ACHN (cell line): ENCODE measurements at places on chromosomes 4 and X.

GRCh38 chrX:155027509-155028066, 944 bp downstream of the FUNDC2 start:
- peak; percentile 56 for DNase-seq

GRCh38 chrX:120147537-120147936, 10.9 kb upstream of the RHOXF2 start:
- DNase-seq, result no peak

DNA sequence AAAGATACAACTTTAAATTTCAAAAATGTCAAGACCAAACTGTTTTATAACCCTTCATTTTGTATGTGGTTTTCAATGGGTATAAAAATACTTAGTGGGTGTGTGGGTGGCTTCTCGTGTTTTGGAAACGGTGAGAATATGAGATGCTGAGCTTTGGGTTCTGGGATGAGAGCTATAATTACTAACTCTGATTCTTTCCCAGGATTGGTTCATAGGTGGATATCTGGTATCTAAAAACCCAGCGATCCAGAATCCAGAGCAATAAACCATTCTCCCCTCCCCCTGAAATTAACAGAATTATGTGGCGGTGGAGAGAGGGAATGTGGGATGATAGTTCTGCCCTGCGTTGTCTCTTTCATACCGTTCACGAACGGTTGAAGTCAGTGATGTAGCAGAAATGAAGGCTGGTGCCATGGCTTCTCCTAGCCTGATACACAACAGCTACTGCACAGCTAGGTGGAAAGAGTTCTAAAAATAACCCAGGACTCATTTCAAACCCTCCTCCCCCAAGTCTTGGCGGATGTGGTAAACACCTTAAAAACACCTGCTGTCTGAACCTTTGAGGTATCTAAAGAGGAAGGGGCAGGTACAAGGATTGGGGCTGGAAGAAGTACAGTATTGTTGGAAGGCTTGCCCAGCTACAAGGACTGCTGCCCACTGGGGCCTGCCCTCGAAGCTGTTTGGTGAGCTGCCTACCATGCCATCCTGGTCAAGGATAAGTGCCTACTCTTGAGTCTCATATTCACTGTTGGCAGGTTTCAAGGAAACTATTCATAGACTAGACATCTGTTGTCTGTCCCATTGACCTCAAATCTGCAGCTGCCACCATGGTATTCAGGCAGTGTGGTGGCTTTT, 44.5 kb downstream of the SEPTIN11 start:
- no peak for DNase-seq

- no peak for DNase-seq
These were observed 772.7 kb downstream of the STPG2 start for GRCh38 chr4:97370568-97370967.

DNA sequence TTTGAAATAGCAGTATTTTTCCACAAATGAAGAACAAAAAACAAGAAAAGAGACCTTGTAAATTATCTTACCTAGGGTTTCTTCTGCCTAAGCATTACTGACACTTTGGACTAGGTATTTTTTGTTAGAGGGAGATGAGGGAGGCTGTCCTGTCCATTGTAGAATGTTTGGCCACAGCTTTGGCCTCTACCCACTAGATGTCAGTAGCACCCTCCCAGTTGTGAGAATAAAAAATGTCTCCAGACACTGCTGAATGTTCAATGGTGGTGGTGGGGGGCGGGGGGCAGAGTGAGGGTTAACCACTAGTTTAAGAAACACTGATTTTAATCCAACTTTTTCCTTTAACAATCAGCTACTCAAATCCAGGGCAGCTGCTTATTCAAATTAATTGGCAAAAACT, 25.8 kb downstream of the OTUD4 start:
- DNase-seq, result peak; percentile 35

DNA sequence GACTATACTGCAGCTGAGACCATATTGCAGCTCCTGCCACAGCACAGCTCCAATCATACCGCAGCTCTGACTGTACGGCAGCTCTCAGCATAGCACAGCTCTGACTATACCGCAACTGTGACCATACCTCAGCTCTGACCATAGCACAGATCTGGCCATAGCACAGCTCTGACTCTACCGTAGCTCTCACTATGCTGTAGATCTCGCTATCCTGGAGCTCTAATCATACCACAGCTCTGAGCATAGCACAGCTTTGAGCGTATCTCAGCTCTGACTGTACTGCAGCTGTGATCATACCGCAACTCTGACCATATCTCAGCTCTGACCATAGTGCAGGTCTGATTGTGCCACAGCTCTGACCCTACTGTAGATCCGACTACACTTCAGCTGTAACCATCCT, 139.2 kb downstream of the ASMT start:
- no peak for DNase-seq

DNA sequence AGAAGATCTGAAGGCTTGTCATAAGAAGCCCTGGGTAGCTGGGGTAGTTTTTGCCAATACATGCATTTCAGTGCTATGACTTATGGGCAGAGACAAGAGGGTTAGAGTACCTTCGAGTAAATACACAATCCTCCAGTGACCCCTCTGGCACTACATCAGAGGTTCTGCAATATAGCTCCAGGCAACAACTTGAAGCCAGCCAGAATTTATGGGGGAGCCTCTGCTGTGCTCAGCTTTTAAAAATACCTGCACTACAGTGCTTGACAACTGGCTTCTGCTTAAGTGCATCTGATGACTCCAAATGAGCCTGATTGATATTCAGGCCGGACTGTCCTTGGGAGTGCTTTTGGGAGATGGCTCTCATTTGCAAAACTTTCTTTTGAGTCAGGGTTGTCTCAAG, 44.9 kb upstream of the SMAD1 start:
- no peak for DNase-seq

DNA sequence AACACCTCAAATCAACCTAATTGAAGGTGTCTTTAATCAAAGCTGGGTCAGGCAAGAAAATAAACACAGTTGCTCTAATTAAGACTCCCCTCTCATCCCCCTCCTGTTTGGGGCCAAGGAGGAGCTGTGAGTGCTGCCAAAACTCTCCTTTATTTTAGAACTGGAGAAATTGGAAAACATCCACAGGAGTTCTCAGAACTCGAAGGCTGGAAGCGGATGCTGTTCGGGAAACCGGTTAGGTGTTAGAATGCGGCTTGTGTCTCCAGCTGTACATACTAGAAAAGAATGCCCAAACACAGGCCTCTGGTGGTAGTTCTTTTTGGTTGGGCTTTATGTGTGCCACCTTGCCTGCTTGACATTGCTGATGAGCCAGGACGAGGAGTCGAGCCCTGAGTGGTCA, 118.2 kb downstream of the GPR143 start:
- no peak for DNase-seq

GRCh38 chr4:53537606-53538005, 53.7 kb downstream of the LNX1 start:
- DNase-seq, result no peak

GRCh38 chrX:113157496-113157895, 316.9 kb upstream of the AMOT start:
- DNase-seq, result no peak

GRCh38 chrX:63740382-63740781, 44.6 kb downstream of the ARHGEF9 start:
- no peak for DNase-seq

DNA sequence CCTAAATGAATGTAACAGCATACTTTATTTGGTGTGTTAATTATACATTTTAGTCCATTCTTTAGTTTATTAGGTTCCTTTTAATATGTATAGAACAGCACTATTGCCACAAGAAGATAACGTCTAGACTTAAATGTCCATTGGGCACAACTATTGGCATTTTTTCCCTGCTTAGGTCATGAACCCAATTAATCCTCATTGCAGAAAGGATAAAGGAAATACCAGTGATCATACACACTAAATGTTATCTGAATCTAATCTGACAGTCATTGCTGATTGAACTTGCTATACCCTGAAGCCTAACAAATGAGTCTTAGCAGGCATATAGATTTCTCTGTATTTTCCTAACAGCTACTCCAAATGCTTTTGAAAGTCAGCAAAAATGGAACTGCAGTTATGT, 2250.0 kb upstream of the AGA start:
- no peak for DNase-seq

DNA sequence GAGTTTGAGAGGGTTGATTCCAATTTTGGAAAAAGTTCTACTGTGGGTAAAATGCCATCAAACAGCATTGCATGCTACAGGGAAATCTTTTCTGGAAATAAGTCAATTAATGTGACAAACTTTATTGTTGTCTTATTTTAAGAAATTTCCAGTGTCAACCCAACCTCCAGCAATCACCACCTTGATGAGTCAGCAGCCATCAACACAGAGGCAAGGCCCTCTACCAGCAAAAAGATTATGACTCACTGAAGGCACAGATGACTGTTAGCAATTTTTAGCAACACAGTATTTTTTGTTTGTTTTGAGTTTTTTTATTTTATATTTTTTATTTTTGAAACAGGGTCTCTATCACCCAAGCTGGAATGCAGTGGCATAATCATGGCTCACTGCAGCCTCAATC, 165.4 kb upstream of the C1QTNF7 start:
- no peak for DNase-seq

- no peak for DNase-seq
These were observed 19.3 kb downstream of the DCTD start for GRCh38 chr4:182897601-182898478.

DNA sequence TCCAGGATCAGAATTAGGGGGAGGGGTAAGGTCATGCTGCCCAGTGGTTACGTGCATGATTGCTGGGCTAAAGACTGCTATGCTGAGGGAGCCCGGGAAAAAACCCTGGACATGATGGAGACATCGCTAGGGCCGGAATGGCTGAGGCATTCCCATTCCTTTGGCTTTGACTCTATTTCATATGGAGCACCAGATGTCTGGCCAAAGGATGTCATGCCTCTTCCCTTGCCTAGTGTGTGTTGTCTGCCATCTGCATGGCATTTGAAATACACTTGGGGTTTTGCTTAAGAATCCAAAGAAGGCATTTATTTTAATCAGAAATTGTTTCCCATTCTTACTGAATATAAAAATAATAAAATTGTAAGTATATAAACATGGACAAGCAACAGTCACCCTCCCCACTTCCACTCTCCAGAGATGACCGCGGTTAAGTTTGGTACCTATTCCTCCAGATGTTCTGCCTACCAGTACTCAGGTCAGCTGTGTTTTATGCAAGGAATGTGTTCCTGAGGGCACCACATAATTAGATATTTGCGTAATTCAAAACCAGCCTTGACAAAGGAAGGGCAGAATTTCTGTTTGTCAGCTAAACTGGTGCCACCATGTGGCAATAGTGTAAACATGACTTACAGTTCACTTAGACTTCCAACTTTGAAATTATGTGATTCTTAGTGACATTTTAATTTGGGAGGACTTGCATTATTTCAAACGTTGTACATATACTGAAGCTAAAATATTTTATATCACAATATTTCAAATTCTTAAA, 105.9 kb downstream of the CT47B1 start:
- DNase-seq, result peak; percentile 9

- DNase-seq, result peak; percentile 30
These were observed 127.2 kb downstream of the NR3C2 start for GRCh38 chr4:148315049-148315448.

DNA sequence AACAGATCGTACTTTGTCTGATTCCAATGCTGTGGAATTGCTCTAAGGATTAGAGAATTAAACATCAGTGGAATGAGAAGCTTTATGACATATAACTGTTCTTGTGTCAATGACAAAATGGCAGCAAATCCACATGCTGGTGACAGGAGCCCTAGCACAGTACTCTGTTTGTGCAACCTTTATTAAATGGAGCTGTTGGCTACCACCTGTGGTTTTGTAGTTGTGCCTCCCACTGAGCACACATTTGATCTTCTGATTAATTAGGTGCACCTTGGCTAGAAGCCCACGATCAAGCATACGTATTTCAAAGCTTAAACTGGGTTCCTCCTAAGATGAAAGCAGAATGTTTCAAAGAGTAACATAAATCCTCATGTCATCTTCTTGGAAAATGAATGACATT, 394.0 kb upstream of the IGFBP7 start:
- no peak for DNase-seq

DNA sequence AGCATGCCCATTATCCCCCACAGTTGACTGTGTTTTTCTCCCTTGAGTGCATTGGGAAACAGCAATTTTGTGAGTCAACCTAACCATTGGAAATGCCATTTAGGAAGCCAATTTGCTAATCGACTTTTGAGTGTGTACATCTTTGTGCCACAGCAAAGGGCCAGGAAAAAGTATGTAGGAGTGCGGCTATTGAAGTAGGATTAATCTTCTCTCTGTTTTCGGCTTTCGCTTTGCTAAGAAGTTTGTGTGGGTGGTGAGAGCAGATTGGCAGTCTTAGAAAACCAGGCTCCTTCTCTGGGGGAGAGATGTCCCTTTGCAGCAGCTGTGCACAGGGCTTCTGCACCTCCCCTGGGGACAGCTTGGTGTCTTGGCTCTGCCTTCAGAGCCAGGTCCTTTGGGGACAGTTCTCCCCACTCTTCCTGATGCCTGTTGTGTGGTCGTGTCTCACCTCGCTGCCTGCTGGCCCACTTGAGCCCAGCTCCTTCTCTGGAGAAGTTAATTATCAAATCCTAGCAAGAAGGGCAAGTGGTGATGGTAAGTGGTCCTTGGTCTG, 74.5 kb downstream of the GEMIN8 start:
- no peak for DNase-seq
